NCI-H345 (cell line): ENCODE measurements at places on chromosomes 1 and 21.

DNA sequence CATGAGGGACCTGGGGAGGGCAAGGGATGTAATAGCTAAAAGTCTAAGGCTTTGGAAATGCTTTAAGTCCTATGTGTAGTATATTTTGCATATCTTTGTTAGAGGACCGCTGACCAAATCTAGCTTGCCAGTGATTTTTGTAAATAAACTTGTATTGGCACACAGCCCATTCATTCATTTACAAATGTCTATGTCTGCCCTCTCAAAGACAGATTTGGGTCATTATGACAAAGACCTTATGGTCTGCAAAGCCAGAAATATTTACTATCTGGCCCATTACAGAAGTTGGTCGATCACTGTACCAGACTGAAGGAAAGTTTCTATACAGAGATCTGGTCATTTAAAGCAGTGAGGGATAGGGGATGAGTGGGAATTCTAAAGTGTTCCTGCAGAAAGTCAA is 120.1 kb upstream of the RAVER2 start:
- DNase-seq: no peak

- no peak for DNase-seq
Observed at GRCh38 chr21:42716074-42716473, 62.7 kb downstream of the PDE9A start.

DNA sequence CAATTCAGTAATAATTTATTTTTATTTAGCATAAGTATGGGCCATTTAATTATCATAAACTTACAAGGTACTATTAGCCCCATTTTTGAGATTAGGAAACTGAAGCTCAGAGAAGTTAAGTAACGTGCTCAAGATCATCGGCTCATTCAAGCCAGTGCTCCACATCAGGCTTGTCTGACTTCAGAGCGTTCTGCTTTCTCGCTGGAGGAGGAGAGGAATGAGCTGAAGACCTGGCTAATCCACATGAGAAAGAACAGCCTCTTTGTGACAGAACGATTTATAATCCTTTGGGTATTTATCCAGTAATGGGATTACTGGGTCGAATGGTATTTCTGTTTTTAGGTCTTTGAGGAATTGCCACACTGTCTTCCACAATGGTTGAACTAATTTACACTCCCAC is 39.7 kb downstream of the DDX20 start:
- no peak for DNase-seq

DNA sequence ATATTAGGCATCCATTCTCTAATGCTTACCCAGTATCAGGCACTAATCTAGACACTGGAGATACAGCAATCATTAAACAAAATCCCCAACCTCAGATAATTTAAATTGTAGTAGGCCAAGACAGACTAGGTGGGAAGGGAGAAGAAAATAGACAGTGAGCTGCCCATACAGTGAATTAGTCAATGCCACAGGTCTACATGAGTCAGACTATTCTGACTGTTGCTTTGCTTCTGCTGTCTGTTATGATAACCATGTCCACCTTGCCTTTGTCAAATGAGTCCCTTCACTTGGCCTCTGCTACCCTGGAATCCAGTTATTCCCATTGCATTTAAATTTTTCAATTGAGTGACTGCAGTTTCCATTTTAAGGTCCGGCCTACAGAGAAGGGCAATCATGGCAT is 59.5 kb downstream of the PIK3R3 start:
- DNase-seq: no peak

DNA sequence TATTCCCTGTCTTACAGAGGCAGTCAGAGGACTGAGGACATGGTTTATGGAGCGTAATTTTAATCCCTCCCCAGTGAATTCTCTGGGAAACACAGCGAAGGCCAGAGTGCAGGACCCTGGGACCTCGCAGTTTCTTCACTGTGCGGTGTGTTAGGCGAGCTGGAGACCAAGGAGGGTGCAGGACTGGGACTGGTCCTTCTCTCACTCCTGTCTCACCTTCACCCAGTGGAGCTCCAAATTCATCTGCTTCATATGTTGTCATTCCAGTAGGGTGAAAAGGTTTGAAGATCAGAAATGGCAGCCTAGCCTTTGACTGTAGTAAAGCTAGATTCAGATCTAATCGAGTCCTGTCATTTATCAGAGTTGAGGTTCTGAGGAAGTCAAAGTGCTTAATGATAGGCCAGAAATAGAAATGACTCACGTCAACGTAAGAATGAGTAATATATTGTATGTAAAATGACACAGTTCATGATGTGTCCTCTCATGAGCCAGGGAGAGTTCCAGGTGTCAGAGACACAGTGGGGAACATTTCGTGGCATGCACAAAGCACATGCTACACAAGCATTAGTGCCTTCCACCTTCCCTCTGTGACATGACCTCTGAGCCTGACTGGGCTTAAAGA is 647.5 kb downstream of the SMYD3 start:
- no peak for DNase-seq

DNA sequence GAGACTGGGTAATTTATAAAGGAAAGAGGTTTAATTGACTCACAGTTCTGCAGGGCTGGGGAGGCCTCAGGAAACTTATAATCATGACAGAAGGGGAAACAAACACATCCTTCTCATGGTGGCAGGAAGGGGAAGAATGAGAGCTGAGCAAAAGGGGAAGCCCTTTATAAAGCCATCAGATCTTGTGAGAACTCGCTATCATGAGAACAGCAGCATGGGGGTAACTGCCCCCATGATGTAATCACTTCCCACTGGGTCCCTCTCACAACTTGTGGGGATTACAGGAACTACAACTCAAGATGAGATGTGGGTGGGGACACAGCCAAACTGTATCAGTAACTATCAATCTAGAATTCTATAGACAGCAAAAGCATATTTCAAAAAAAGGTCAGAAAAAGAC is 64.7 kb upstream of the ACTRT2 start:
- no peak for DNase-seq

GRCh38 chr1:4485398-4485797 is 169.0 kb upstream of the AJAP1 start:
- peak; percentile 58 for DNase-seq

- DNase-seq: no peak
Observed at GRCh38 chr1:168031198-168031597, 94.3 kb upstream of the MPC2 start.

- no peak for DNase-seq
Observed at GRCh38 chr1:15275921-15276683, 29.1 kb downstream of the FHAD1 start.

DNA sequence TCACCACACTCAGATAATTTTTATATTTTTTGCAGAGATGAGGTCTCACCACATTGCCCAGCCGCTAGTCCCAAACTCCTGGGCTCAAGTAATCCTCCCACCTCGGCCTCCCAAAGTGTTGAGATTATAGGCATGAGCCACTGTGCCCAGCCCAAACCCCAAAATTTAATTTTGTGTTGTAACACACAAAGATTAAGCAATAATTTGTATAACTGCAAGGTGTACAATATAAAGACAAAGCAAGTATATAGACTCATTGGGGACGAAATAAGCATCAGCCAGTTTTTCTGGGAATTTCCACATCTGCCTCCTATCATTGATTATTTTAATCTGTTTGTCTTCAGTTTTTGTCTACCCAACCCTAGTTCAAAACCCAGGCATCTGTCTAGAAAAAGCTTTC is 42.7 kb downstream of the ST7L start:
- DNase-seq: no peak

GRCh38 chr1:18866314-18866713 is 6.9 kb upstream of the TAS1R2 start:
- no peak for DNase-seq

GRCh38 chr1:173410794-173411236 is 66.3 kb upstream of the PRDX6 start:
- DNase-seq: no peak

DNA sequence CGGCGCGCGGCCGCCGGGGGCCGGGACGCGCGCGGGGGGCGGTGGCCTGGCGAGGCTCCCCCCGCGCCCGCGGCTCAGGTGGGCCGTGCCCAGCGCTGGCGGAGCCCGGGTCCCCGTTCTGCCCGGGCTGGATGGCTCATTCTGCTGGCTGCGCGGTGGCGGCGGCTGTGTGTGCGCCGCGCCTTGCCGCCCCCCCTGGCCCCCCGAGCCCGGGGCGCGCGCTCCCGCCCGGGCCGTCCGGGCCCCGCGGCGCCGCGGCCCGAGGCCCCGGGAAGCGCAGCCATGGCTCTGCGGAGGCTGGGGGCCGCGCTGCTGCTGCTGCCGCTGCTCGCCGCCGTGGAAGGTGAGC is at the start of gene EPHB2:
Gene EPHB2, plus strand, starts transcription at position 139 of the 349 bp plus-strand sequence. Its CDS starts 144 bp downstream, at position 283.
- peak; percentile 56 for DNase-seq

GRCh38 chr1:109874445-109874844 is 36.2 kb upstream of the CSF1 start:
- no peak for DNase-seq

DNA sequence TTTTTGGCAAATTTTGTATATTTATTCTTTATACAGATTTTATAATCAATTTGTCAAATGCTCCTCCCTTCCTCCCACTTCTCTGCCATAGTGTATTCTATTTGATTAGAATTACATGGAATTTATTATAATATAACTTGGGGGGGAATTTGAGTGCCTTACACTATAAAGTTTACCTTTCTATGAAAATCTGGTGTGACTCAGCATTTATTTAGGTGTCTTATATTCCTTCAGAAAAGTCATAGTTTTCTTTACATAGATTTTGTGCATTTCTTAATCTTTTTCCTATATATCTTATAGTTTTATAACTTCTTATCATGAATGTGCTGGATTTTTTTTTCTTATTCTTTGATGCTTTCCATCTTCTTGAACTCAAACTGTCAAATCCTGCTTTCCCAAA is 21.3 kb downstream of the FASLG start:
- no peak for DNase-seq

DNA sequence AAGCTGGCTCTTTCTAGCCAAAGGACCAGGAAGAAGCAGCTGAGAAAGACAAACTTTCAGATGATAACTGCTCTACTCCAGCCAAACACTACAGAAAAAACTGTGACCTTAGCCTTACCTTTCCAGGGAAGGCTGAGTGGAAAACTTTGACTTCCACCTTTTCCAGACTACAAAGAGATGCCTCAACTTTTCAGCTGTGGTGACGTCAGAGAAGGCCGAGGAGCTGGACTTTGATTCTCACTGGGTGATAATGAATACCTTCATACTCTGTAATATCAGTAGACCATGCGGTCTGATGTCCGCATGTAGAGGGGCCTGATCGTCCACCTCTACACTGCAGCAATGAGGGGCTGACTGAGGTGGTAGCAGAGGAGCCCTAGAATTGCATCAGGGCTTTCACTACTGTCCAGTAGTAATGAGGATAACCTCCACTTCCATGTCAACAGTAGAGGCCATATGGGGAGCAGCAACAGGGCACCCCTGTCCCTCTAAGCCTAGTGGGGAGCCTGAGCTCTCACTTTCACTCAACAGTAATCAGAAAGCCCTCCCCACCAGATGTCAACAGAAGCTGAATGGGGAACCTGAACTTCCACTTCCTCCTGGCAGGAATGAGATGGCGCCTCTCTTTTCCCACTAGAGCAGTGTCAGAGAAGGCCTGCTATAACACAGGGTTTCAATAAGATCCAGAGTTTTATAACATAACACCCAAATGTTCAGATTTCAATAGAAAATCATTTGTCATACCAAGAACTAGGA is 28.4 kb upstream of the PADI1 start:
- no peak for DNase-seq

GRCh38 chr1:165010418-165011070 is 346.0 kb downstream of the LMX1A start:
- no peak for DNase-seq

- DNase-seq: no peak
Observed at GRCh38 chr1:176379626-176380339, 83.2 kb upstream of the PAPPA2 start.

GRCh38 chr1:181685211-181685610 is 201.9 kb downstream of the CACNA1E start:
- no peak for DNase-seq

GRCh38 chr1:245153081-245153551 is 1.7 kb upstream of the KIF26B start:
- peak; percentile 77 for DNase-seq

DNA sequence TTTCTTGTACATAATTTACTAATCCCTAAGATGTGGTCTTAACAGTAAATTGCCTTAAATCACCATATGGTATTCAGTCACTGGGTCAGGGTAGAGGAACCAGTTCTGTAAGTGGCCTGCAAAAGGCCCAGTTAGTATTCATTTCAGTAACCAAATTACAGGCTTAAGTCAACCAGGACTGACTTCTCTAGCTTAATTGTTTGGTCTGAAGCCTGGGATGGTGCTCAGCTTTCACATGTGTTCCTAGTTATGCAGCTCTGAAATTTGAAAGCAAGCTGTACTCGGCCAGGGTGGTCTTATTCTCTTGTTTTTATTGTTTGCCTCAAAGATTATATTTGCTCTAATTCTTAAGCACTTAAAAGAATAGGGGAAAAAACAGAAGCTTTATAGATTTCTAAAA is 144.6 kb downstream of the MAGI3 start:
- DNase-seq: no peak

DNA sequence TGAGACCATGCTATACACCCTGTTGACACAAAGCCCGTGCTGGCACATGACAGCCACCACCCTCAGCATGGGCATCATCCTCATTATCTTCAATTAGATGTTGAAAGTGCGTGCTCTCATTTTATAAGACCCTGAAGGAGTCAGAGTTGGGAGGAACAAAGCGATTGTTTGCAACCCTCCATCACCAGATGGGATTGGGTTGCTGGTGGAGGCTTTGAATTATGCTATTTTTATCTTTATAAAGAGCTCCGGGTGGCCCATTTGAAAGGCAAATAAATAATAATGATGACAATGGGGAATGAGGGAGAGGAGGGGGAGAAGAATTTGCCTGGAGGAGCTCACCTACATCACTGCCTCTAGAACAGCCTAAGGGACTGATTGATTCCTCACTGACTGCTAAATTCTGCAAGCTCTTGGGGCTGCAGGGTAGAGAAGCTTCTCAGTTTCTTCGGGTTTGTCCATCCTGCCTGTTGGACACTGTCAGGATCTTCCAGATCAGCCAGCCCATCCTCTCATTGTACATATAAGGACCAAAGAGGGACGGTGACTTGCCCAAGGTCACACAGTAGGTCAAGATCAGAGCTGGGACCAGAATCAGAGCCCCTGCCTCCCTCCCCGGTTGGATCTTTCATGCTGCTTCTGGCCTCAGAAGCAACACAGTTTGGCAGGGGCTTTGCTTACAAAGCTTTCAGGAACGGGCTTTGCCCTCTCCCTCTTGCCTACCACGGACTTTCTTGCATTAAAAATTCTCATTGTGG is 130.9 kb upstream of the ZBTB40 start:
- DNase-seq: peak; percentile 79

- peak; percentile 65 for DNase-seq
Observed at GRCh38 chr1:99481391-99481996, 164.4 kb upstream of the PALMD start.

- DNase-seq: no peak
Observed at GRCh38 chr1:173715538-173715844, 710 bp downstream of the KLHL20 start.

DNA sequence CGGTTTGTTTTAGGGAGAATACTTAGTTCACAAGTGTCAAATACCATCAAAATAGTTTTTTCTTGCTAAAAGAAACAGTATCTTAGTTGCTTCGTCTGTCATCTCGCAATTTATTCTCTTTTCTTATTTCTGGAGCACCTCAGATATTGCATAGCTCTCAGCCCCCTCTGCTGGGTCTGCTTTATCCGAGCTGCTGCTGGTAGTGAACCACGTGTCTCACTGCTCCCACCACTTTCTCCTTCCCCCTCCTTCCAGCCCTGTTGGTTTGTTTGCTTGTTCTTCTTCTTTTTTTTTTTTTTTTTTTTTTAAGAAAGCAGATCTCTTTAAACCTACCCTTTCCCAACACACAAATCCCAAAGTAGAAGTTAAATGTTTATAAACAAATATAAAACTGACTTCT is 170.8 kb downstream of the EDEM3 start:
- DNase-seq: no peak
